ENCODE measurements at places on chromosomes 4 and X.

DNA sequence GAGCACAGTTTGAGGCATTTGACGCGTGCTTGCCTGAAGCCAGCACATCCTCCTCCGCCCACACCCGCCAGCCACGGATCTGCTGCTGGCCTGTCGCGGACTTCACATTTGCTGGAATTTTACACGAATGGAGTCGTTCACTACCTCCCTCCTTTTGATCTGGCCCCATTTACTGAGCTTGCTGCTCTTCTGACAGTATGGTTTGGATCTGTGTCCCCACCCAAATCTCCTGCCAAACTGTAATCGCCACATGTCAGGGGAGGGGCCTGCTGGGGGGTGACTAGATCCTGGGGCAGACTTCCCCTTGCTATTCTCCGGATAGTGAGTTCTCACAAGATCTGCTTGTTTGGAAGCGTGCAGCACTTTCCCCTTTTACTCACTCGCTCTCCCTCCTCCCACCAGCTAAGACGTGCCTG, 19.9 kb upstream of the CPLX1 start:
- DNase-seq, result no peak

DNA sequence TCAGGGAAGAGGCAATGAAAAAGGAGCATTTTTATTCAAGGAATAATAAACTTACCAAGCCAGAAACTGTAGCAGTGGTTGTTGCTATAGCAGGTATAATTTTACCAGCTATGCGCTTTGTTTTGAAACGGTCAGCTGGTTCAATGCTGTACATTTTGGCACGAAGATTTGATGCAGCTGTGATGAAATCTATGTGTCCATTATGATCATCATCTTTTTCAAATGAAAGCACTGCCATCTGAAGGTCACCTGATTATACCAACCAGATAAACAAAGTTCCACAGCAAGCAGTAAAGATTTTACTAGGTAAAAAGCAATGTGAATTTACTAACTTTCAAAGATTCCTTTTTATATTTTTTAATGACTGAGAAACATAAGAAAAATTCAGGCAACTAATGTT, 66.4 kb downstream of the STAP1 start:
- DNase-seq, result no peak

- DNase-seq, result no peak
Measured at GRCh38 chrX:138487866-138488265, 223.7 kb downstream of the FGF13 start.

DNA sequence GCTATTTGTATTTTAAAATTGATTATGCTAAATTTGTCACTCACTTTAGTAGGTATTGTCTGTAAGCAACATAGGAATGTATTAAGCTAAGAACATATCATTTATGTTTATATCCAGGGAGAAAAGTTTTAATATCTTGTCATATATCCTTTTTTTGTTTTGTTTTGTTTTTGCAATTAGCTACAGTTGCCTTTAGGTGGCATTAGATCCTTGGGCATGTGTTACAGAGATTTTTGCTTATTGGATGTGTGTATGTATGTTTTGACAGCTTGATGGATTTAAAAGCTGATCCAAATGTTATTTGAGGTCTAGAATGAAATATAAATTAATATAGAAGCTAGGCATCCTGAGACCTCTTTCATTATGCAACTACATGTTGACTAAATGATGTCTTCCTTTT, 36.1 kb upstream of the OTUD4 start:
- no peak for DNase-seq

- no peak for DNase-seq
Measured at GRCh38 chr4:9988363-9988749, 32.9 kb downstream of the SLC2A9 start.

- no peak for DNase-seq
Measured at GRCh38 chr4:78767350-78767749, 8.8 kb upstream of the BMP2K start.

GRCh38 chr4:20318001-20318908, 66.5 kb downstream of the SLIT2 start:
- DNase-seq, result no peak

DNA sequence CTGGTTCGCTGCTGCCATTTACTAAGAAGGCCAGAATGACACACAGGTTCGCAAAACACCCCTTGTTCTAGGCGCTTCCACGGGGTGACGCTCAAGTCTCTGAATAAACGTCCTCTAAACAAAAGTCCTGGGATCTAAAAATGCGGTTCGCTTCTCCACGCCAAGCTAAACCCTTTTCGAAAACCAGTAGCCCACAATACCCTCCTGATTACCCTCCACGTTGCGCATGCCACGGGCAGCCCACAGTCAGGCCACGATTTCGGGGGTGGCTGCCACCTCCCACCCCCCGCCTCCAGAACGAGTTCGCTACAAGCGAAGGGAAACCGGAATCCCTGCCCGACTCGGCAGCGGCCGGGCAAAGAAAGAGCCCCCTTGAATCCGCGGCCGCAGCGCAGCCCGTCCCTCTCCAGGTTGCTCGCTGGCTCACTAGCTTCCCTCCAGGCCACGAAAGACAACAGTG, 423 bp downstream of the RPL39 start:
- DNase-seq, result peak; percentile 26

GRCh38 chr4:152118819-152119553, 358.2 kb upstream of the GATB start:
- DNase-seq, result no peak

DNA sequence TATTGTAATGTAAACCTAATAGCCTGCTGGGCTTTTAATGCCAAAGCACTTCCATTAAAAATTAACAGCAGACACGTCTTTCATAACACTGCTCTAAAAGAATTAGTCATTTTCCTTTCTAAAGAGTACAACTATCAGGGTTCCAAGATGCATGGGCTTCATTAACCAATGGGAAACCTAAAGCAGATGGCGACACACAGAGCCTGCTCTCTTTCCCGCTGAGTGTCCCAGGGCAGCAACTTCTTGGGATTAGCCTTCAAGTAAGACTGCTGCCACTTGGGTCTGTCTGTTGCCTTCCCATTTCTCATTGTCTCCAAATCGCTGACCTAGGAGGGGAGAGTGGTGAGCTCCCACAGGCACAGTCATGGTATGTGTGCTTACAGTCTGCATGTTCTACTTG, 14.0 kb upstream of the PHKA2 start:
- DNase-seq, result no peak

GRCh38 chrX:155544881-155545280, 67.9 kb downstream of the TMLHE start:
- no peak for DNase-seq

DNA sequence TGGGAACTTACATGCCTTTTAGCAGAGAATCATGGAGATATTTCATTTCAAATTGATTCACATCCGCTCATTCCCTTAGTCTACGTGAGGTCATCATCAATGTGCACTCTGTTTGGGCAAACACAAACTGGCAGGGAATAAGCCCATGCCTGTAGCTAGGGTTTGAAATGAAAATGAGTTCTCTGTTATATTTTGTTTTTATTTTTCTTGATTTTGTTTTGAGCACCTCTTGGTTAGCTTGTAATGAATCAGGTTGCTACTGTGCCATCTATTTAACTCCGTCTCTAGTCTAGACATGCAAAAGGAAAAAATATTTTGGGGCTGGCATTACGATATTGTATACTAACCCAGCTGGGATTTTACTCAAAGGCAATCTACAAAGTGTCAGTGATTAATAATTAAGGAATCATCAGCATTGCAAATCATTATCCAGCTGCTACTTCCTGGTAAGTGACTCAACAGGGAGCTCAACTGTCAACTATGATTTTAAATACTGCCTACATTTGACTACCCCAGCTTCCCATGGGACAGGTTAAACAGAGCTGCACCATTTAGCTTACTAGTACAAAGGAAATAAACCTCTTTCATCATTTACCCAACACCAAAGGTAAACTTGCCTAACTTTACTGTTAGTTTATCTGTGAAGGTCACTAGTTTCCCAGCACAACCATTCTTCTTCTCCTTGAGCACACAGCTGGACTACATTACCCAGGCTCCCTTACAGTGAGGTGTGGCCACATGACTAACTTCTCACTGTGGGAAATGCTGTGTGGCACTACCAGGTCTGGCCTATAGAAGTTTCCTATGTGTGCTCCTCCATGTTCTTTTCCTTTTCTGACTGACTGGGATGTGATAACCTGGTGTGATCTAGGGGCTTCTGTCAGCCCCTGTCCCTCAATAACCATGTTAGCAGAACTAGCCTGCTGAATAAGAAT, 21.2 kb upstream of the TRPC5OS start:
- no peak for DNase-seq

GRCh38 chr4:84726356-84726755, 143.4 kb downstream of the CDS1 start:
- DNase-seq, result no peak

DNA sequence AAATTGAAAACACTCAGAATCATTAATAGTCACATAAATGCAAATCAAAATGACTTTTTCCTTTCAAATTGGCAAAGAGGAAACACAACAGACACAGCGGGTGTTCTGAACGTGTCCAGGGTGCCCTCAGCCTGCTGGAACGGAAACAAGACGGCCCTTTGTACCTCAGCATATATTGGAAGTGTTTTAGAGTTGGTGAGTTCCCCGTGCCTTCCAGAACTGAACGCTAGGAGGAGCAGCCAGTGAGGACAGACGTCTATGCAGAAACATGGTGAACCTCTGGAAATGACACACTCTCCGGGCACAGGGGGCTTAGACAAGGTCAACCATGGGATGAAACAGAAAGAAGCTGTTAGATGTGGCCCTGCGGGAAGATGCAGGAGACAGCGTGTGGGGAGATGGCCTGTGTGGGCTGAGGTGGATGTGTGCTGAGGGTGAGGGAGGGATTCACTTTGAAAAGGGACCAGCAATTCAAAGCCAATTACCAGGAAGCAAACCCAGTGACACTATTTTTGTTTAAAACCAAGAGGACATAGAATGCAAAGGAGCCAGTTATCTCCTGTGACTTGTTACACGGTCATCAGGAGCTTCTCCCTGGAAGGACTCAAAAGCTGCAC, 40.4 kb downstream of the RNF212 start:
- DNase-seq, result peak; percentile 58

DNA sequence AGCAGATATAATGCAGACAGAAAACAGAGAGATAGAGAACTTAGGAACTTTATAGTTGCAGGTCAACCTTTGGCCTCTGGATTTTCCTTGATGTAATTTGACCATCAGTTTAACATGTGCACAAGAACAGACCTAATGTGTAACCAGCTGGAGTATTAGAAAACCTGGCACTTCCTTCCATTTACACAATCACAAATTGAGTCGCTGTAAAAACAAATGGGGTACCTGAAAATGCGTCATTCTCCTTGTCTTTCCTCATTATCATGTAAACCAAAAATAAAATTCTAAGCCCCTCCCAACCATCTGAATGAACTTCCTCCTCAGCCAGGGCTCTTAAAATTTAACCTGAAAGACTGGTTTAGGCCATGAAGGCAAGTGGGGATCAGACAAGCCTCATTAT, 358.4 kb upstream of the MAGEB16 start:
- DNase-seq, result no peak
